WERI-Rb-1 (cell line): ENCODE measurements at places on chromosomes 3 and 15.

DNA sequence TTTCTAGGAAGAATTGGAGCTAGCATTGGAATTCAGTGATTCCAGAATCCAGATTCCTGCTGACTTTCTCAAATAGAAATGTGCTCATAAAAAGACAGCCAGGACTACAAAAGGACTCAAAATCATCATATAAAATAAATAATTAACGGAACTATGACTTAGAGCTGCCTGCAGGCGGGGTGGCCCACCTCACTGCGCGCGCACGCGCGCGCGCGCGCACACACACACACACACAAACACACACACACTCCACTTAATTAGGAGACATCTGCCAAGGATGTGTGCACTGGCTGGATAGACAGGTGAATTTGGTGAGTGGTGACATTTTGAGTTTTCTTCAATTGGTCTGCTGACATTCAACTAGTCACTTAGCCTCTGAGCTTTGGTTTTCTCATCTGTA is 6.9 kb upstream of the MEX3B start:
- DNase-seq = no peak

DNA sequence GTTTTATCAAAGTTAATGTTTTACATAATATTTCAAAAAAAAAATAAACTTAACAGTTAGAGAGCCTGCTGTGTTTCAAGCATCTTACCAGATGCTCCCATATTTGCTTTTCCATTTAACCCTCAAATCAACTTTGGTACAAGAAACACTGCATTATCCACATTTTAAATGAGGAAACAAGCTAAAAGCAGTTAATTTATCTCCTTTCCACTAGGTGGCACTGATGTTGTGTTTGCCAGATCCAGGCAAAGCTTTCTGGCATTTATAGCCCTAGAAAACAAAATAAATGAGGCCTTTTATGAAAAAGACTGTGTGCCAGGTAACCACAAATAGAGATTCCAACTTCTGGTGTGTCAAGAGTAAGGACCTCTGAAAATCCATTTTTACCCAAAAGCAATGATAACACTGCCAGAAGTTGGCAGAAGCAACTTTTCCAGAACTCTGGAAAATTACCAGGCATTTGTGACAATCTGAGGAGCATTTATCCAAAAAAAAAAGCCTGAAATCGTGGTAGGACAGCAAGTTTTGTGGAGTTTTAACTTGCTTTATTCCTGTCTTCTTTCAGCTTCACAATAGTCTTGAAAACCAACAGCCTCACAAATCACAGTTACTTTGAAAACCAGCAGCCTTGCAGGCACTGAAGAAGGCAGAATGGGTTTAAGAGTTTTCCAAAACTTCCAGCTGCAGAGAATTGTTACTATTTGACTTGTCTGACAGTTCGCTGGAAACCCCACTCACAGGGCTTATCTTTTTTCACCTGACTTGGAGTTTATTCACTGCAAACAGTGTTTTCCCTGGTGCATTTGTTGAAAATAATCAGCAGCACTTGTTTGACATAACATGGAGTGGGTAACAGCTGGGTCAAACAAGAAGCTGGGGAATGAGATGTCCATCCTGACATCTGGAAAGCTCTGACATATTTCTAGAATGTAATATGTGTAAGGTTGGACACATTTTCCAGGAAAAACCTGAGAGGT is 9.2 kb downstream of the FAM162A start:
- DNase-seq = no peak

- no peak for DNase-seq
Observed at GRCh38 chr3:11260460-11260859, 11.7 kb upstream of the ATG7 start.

DNA sequence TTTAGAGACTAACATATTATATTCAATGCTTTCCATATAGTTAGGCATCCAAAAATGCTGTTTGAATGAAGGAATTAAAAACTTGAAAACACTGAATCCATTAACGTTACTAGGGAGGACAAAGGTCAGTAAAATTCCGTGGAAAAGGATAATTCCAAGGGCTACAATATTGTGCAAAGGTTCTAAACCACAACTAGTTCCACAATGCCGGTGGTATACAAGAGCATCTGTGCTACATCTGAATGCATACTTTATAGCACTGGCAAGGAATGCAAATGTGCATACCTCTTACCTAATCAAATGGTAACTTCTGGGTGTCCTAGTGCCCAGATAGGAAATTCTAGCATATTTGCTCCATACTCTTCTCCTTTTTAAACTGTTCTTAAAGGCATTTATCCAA is 2.2 kb downstream of the ICE2 start:
- no peak for DNase-seq

GRCh38 chr3:162171970-162172369 is 675.4 kb downstream of the OTOL1 start:
- no peak for DNase-seq

DNA sequence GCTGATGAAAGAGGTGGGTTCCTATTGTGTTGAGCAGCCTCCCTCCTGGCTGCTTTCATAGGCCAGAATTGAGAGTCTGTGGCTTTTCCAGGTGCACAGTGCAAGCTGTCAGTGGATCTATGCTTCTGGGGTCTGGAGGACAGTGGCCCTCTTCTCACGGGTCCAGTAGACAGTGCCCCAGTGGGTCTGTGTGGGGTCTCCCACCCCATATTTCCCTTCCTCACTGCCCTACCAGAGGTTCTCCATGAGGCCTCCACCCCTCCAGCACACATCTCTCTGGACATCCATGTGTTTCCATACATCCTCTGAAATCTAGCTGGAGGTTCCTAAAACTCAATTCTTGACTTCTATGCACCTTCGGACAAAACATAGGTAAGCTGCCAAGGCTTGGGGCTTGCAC is 201.2 kb downstream of the FAM43A start:
- no peak for DNase-seq

GRCh38 chr3:169836078-169836941 is 23.6 kb upstream of the LRRC34 start:
- DNase-seq = no peak

- no peak for DNase-seq
Observed at GRCh38 chr15:99252326-99252725, 1.0 kb downstream of the LRRC28 start.

GRCh38 chr15:81297603-81298575 is 26.1 kb downstream of the STARD5 start:
- no peak for DNase-seq

- DNase-seq = peak; percentile 42
Observed at GRCh38 chr15:71115567-71116351, 488 bp downstream of the THSD4 start.

DNA sequence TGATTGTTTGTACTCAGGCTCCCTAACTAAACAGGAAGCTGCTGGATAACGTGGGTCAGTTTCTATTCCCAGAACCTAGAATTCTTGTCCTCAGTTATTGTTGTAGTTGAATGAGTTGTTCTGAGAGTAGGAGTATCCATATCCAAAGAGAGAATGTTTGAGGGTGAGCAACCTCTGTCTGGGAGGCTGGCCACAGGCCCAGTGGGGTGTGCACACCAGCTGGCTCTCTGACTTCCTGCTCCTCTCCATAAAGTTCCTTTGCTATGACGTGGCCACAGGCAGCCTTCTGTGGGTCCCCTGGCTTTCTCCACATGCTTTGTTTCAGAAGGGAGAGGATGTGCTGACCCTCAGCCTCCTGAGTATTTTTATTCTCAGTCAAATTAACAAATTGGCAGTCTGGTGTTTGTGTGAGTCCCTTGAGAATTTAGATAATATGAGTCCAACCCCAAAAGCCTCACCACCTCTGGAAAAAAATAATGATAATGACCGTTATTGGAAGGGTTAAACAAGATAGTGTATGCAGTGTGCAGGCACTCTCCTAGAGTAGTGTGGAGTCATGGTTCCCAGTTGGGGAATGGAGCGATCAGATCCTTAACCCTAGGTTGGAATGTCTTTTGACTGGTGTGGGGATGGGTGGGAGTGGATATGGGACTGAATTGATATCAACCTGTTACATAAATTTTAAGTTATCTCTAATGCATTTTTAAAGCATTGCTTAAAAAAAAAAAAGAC is 47.6 kb upstream of the MED12L start:
- DNase-seq = no peak

GRCh38 chr3:4814305-4814903 is 164.8 kb upstream of the BHLHE40 start:
- DNase-seq = no peak

GRCh38 chr3:170724599-170725280 is 138.9 kb upstream of the SLC7A14 start:
- no peak for DNase-seq

- no peak for DNase-seq
Observed at GRCh38 chr3:168796339-168796738, 700.6 kb upstream of the GOLIM4 start.

DNA sequence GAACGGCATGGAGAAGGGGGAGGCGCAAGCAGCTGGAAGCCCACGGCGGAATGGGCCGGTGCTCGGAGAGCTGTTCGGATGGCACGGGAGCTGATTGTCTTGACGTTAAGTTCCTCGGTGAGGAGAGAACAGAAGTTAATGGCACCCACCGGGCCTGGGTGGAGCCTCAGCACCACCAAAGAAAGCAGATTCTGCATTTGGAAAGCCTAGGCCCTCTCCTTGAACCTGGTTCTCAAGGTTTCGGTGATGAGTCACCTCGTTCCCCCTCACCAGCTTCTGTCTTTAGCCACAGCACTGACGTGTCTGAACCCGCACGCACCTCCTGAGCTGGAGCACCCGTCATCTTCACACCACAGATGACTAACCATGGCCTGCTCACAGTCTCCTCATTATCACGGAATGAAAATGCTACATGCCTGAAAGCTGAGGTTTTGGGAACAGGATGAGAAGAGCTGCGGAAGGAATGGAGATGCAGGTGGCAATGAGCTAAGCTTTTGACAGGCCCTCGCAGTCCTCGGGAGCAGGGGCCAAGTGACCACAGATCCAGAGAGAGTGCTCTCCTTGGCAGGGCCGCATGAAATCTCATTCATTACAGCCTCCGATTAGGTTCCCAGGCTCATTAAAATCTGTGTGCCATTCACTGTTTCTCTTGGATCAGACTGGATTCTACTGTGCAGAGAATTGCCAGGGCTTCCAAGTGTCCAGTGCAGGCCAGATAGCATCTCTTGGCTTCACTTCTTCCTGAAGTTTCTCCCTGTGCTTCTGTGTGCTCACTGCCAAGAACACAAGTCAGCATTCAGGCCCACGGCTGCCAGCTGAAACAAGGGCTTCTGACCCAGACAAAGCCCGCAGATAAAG is 96.3 kb upstream of the DLG1 start:
- DNase-seq = no peak

DNA sequence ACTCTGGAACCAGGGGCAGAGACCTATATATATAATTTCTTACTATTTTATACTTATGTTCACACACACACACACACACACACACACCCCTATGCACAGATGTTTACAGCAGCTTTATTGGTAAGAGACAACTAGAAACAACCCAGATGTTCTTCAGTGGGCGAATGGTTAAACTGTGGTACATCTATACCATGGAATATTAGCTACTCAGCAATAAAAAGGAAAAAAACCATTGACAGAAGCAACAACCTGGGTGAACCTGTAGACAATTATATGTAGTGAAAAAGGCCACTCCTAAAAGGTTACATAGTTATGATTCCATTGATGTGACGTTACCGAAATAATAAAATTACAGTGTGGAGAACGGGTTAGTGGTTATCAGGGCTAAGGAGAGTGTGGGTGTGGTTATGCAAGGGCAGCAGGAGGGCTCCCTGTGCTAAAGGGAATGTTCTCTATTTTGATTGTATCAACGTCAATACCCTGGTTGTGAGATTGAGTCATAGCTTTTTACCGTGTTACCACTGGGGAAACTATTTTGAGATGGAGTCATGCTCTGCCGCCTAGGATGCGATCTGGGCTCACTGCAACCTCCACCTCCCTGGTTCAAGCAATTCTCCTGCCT is 85.5 kb downstream of the FLNB start:
- no peak for DNase-seq

GRCh38 chr3:141811348-141811747 is 48.1 kb downstream of the GRK7 start:
- DNase-seq = no peak

GRCh38 chr3:10505791-10506585 is 602 bp upstream of the ATP2B2 start:
- no peak for DNase-seq

DNA sequence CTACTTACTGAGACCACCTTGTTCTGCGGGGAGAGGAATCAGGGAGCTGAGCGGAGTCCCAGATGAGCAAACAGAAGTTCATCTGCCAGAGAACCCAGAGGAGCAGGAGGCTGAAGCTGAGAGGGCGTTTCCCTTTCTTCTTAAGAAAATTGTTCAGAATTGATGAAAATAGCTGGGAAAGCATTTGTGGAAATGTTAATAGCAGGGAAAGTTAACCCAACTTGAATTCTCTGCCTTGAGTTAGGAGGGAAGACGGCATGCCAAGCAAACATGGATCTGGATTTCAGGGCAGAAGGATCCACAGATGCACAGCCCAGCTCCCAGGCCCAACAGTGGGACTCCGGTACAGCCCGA is 23.2 kb downstream of the CRABP1 start:
- no peak for DNase-seq

- peak; percentile 15 for DNase-seq
Observed at GRCh38 chr3:167776066-167776685, 40.7 kb downstream of the SERPINI1 start.

GRCh38 chr3:170768334-170768801 is 101.6 kb downstream of the RPL22L1 start:
- DNase-seq = no peak

DNA sequence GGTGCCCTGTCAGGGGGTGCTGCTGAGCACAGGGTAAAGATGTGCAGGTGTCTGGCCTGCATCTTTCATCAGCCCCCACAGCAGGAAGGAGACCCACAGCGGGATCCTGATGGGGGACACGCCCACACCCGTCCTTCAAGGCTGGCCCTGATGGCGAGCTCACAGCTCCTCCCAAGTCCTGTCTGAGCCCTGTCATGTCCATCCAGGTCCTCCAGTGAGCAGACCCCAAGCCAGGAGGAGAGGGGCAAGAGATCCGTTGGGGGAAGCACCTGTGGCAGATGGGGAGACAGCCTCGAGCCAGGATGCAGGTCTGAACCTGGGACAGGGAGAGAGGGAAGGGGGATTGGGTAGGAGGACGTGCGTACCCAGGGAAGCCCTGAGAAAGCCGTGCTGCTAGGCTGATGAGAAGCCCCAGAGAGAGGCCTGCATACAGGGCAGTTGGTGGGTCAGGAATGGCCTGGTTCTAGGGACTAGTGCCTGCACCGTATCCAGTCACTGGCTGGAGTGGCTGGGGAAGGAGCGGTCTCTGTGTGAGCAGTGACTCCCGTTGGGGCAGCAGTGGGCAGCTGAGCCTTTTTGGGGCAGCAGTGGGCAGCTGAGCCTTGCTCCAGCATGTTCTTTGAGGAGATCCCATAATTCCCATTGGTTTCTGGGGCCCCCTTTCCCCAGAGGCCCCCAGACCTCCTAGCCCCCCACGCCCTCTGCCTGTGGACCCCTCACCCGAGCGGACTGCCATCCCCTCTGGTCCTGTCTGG is 133.3 kb upstream of the MEF2A start:
- DNase-seq = peak; percentile 4

DNA sequence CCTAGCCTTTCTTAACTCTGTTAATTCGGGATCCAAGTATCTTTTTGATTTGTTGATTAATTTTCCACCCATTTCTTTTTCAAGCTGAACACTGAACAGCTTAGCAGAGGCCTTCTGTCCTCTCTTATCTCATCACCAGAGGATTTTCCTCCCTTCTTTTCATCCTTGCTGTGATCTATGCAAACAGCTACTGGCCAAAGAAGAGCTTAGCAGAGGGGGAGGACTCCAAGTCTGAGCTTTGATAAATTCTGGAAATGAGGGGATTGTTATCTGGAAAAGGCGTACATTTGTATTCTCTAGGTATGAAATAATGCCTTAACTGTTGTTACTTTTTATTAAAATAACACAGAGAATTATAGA is 13.4 kb downstream of the DZIP3 start:
- peak; percentile 51 for DNase-seq
